Muscle of back (tissue), 13 donors: ENCODE measurements at places on chromosomes 7 and 10.

GRCh38 chr7:96786998-96787395 lies 77.4 kb upstream of the SEM1 start:
- no peak for DNase-seq

DNA sequence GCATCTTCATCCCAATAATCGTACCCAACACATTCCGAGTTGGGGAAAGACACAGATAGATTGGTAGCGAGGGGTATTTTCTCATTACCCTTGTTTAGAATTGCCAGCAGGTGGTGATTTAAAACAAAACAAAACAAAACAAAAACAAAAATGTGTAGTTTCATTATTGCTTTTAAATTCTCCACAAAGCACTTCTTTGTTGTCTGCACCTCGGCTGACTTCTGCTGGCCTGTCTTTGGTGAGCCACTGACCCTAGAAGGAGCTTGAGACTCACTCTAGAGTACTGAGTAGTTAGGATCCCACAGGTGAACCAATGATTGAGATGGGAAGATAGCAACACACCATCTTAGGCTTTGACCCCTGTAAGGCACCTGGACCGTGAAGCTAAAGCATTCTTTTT lies 105.4 kb upstream of the BET1 start:
- DNase-seq = no peak

GRCh38 chr10:127182161-127182560 lies 14.2 kb downstream of the INSYN2A start:
- DNase-seq = no peak

DNA sequence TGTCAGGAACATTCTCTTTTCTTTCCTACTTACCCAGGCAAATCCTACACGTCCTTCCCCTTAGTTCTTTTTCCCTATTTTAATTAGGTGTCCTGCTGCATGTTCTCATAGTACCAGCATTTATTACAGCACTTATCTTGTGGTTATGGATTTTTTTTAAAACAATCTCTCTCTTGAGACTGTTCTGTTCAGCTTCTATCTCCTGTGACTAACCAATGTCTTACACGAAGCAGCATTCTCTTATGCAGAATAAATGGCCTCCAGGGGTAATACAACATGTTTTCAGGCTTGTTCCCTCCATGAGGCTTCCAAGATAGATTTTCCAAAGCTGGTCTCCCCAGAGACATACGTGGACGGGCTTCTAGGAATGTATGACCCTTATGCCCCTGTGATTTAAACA lies 1096.1 kb upstream of the CELF2 start:
- no peak for DNase-seq

GRCh38 chr7:4189131-4189570 lies 492.9 kb upstream of the FOXK1 start:
- peak; percentile 80 for DNase-seq

- DNase-seq = no peak
These were observed 95.3 kb downstream of the HOXA1 start for GRCh38 chr7:27000496-27000895.

GRCh38 chr7:130278860-130279259 lies 12.2 kb downstream of the CPA2 start:
- DNase-seq = peak; percentile 96

DNA sequence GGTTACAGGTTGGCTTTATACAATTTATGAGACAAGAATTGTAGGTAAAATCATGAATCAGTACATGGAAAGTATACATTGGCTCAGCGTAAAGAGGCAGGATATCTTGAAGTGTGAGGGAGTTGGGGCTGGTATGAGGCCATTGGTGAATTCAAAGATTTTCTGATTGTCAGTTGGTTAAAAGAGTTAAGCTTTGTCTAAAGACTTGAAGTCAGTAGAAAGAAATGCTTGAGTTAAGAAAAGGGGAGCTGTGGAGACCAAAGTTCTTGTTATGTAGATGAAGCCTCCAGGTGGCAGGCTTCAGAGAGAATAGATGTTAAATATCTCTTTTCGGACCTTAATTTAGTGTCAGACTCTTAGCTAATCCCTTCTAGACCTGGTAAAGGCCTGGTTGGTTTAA lies 341.0 kb downstream of the GALNT17 start:
- no peak for DNase-seq

DNA sequence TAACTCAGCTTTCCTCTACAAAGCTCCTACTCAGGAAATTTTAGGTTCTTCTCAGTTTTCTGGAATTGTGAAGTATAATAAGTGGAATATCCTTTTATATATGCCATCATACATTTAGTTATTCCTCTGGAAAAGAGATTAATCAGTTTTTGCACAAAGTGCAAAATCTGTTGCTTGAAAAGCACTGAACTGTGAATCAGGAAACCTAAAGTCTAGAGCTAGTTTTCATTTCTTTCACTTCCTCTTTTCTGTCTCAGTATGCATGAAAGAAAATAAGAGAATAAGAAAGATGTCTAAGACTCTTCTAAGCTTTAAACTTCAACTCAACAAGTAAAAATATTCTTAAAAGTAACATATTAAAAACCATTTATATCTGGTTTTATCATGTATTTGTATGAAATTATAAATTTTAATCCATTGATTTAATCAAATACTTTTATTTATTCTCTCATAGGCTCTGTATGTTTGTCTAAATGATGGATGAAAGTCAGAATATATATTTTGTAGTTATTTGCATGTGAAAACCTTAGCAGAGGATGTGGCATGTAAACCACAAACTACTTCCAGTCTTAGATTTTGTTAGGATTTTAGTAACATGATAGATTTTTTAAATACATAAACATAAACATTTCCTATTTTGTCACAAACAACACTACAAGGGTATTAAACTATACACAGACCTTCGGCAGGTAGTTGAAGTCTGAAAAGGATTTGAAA lies 1073.0 kb downstream of the XPNPEP1 start:
- DNase-seq = no peak

- DNase-seq = peak; percentile 32
These were observed 167.3 kb upstream of the DKK1 start for GRCh38 chr10:52146766-52147165.

DNA sequence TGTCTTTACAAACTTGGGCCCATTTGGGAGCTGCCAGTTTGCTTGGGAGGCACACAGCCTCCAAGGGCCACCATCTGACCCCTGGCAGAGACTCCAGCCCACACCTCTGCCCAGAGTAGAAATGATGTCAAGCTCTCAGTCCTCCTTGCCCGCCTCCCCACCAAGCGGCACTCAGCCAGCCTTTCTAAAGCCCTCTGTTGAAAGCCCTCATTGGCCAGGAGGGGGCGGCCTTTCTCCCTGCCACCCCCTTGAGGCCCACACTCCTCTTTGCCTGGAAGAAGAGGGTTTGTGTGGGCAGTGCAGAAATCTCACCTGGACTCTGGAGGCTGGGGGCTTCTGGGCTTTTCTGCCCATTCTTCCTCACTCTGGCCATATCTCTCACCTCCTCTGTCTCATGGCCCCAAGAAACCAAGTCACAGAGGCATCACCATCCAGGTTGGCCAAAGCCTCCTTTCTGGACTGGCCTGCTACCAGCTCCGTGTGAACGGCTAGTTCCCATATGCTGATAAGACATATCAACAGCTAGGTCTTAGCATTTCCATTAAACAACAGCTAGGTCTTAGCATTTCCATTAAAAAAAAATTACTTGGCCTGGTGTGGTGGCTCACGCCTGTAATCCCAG lies 36.1 kb downstream of the UBTD1 start:
- no peak for DNase-seq

GRCh38 chr10:76779796-76780301 lies 857.8 kb downstream of the KCNMA1 start:
- DNase-seq = no peak

- DNase-seq = no peak
These were observed 168.2 kb downstream of the CACNA2D1 start for GRCh38 chr7:82275342-82275741.

DNA sequence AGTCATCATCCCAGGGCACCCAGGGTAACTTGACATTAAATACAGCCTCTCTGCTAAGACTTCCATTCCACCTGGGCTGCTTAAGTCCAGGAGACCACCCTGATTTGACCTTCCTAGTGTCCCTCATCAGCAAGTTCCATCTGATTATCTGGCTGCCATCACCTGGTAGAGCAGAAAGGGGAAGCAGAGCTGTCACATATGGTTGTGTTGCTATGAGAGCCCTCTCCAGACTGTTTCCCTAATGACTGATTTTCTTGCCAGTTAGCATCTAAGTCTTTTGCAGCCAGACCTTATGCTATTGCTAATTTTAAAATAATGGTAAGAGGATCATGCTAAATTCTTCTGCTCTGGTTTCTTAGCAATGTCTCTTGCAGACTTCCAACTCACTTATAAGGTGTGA lies 38.7 kb downstream of the KCNH2 start:
- no peak for DNase-seq

DNA sequence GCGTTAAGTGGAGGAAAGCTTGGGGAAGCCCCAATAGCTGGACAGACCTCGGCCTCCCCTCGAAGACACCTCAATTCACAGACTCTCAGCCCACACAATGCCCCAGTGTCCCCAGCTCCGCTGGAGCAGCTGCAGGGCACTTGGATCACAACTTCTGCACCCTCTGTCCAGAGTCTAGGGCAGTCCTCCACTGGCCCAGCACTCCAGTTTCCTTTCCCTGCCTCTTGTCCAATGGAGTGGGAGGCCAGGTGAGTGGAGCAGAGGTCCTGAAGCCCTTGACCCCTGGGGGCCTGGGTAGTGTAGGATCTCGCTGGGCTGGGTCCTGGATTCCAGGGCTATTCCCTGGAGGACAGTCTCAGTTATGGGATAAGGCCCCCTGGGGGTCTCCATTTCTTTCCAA lies 11.9 kb downstream of the SFRP5 start:
- DNase-seq = no peak

GRCh38 chr10:67527351-67527750 lies 168.6 kb downstream of the CTNNA3 start:
- DNase-seq = no peak

GRCh38 chr10:57663401-57663800 lies 604.3 kb downstream of the IPMK start:
- no peak for DNase-seq

- DNase-seq = no peak
These were observed 9.6 kb upstream of the PDCD4 start for GRCh38 chr10:110861930-110862649.

DNA sequence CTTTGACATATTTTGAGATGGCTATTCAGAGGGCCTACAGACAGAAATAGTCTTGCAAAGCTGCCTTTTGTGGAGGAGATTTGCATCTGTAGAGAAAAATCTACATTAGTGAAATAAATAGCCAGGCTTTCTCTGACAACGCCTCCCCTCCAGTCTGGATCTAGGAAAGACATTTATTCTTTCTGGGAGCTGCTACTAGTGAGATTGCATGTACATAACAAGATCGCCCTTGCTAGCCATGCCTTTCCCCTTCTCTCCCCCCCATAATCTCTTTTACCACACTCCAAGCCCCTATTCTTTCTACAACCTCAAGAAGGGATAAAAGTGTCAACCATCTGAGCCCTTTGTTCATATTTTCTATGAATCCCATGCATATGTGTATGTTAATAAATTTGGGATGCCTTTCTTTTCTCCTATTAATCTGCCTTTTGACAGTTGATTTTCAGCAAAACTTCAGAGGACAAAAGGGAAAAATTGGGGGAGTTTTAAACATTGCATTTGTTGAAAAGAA lies 194.2 kb downstream of the SNX13 start:
- DNase-seq = no peak

DNA sequence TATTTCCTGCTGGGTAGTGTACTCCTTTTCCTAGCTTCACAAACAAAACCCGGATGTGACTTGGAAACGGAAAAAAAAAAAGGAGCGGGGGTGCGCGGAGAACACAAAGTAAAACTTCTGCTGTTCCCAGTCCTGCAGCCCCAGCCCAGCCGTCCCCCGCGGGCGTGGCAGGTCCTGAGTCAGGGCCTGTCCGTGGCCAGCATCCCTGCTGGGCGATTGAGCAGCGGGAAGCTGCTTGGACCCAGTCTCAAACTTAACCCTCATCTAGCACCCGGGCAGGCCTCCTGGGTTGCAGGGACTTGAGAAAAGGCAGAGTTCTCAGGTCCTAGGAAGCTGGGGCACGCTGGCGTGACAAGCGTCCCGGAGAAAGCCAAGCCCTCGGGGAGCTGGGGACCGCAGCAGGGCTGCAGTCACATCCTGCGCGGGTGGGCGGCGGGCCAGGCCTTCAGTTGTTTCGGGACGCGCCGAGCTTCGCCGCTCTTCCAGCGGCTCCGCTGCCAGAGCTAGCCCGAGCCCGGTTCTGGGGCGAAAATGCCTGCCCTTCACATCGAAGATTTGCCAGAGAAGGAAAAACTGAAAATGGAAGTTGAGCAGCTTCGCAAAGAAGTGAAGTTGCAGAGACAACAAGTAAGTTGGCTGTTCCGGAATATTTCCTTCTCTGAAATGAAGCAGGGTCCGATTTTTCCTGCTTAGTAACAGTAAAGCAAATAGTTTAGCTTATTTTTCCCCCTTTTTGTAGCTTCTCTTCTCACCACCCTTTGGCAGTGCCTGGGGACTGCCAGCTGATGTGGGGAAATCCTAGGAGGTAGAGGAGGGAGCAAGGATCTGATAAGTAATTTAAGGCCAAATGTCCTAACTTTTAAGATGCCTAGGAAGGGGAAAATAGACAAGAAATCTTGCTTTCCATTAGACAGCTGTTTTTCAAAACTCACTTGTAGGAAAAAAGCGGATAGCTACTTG lies at the start of gene GNG11:
Gene GNG11, plus strand, starts transcription at position 129 of the 960 bp plus-strand sequence. Its CDS starts 403 bp downstream, at position 532.
- peak; percentile 72 for DNase-seq
